ENCODE measurements at places on chromosomes 5 and 9.
A peak's percentile ranks its signal among the peaks of the same experiment; 100 is the strongest.

DNA sequence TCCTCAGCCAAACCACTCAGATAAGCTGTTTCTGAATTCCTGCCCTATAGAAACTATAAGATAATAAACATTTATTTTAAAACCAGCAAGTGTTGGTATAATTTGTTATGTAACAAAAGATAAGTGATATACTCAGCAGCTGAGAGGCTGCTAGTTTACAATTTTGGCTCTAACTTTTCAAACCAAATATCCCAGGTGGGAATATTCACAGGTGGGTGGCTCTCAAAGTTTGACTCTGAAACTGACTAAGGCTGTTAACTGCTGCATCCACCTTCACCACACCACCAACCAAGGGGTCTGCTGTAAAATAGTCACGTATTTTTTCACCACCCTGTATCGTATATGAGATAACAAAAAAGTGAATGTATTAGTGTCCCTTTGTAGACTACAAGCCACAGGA lies 9.7 kb upstream of the ZNF366 start:
- no peak for DNase-seq

DNA sequence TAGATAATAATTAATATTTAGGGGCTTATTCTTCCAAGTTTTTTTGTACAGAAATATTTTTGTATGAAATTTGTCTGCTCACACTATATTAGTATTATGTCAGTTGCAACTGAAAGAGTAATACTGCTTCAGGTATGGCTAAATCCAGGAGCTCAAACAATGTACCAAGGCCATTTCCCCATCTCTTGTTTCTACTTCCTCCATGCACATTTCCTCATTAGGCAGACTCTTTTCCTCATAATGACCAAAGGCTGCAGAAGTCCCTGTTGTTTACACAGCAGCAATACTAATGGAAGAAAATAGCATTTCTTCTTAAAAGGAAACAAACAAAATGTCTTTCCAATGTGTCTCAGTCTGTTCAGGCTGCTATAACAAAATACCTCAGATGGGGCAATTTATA lies 9.2 kb upstream of the OTULINL start:
- DNase-seq, result no peak

DNA sequence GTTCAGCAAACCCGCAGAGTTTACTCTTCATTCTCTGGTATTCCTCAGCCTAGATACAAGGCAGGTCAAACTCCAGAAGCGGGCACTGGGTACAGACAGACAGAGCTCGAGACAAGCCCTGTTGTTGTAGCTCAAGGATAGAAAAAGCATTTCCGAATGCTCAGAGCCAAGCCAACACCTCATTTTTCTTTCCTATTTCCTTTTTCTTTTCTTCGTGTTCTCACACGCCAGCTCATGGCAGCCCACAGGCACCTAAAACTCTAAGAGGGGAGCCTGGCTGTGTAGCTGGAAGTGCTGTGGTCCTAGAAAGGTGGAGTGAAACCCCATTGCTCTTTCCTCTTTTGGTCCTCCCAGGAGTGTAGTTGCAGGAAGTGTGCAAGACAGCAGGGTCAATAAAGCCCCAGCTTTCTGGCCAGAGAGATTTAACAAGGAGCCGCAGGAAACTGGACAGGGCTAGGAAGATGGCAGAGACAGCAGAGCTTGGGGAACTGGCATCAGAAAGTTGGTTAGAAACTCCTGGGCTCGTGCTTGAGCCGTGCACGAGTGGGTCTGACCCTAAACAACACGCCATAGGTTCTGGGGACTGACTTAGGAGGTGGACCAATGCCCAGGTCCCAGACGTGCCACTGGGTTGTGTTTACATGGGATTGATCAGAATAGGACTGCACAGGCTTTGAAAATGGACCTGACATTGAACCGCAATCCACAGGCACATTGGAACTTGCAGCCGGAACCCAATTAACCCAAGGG lies 41.6 kb downstream of the ADAMTS2 start:
- DNase-seq, result no peak

- peak; percentile 53 for DNase-seq
Observed at GRCh38 chr9:18437315-18438201, 36.4 kb upstream of the ADAMTSL1 start.

- DNase-seq, result peak; percentile 84
Observed at GRCh38 chr9:96186591-96187011, 115.4 kb downstream of the HSD17B3 start.

GRCh38 chr9:8904771-8905515 lies 1105.4 kb upstream of the DMAC1 start:
- DNase-seq, result no peak

- DNase-seq, result no peak
Observed at GRCh38 chr5:87877495-87877894, 391.1 kb downstream of the TMEM161B start.

GRCh38 chr5:41822036-41822435 lies 48.2 kb downstream of the OXCT1 start:
- no peak for DNase-seq

DNA sequence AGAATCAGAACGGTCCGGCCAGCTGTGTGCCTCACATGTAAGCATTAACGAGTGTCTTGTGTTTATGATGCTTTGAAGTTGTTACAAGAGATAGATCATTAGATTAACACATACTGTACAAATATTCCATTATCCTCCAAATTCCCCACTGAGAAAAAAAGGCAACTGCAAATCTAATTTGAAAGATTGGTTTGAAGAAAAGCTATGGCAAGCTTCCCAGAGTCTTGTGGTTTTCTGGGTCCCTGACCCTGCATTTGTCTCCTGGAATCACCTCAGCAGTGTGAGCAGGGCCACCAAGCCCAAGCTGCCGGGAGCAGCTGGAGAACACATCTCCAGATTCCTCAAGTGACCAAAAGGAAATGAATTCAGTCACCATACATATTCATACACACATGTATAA lies 36.9 kb upstream of the ADAMTS16 start:
- DNase-seq, result no peak

- no peak for DNase-seq
Observed at GRCh38 chr9:129023908-129024233, 4.3 kb downstream of the SH3GLB2 start.

DNA sequence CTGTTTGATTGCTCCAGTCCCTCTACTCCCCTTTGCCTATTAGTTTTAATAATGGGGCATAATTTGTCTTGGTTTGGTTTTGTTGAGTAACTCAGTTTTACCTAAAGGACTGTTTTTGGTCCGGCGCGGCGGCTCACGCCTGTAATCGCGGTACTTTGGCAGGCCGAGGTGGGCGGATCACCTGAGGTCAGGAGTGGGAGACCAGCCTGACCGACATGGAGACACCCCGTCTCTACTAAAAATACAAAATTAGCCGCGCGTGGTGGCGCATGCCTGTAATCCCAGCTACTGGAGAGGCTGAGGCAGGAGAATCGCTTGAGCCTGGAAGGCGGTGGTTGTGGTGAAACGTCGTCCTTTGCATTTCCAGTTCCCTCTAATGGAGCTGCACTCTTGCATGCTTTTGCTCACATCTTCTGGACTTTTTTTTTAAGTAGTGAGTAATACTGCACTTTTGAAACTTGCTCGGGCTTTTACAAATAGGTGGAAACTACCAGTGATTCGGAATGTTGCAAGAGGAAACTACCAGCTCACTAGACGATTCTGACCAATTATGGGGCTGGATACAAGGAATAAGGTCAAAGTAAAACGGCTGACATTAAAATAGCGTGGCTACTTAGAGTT lies 721 bp upstream of the MAML1 start:
- no peak for DNase-seq

DNA sequence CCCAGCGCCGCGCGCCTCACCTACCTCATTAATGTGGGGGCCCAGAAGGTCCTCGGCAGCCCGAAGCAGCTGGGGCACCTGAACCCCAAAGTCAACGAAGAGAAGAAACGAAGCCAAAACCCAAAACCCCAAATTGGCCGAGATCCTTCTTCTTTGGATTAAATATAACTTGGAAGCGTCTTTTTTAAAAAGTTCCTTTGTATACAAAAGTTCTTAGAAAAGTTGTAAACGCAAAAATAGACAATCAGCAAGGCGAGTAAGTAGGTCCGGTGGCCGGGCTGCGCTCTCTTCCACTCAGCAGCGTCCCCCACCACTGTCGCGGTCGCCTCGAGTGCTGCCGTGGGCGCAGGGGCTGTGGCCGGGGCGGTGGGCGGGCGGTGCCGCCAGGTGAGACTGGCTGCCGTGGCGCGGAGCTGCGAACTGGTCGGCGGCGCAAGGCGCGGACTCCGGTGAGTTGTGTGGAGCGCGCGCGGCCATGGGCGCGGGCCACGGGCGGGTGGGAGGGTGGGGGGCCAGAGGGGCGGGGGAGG lies 360 bp downstream of the KLF4 start:
- no peak for DNase-seq

- no peak for DNase-seq
Observed at GRCh38 chr5:73996151-73996755, 370.3 kb downstream of the ARHGEF28 start.

DNA sequence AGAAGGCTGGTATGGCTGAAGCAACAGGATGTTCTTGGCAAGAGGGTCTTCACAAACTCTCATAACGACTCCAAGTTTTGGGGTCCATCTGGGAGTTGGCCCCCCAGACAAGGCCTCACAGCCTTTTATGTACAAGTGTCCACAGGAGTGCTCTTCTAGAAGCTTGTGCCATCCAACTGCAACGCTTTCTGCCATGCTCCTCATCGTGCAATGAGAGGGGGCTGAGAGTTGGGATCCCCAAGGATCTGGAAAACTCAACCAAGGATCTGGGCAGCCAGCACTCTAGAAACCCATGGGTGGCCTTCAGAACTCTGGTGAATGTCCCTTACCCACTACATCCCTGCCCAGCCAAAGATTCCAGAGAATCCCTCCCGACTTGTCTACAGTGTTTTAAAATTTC lies 8.5 kb upstream of the AMBP start:
- no peak for DNase-seq

- no peak for DNase-seq
Observed at GRCh38 chr9:5715548-5716127, 86.7 kb downstream of the RIC1 start.

All from ecto neural progenitor cell (in vitro differentiated cells).